ENCODE measurements at places on chromosomes 13 and 19.

DNA sequence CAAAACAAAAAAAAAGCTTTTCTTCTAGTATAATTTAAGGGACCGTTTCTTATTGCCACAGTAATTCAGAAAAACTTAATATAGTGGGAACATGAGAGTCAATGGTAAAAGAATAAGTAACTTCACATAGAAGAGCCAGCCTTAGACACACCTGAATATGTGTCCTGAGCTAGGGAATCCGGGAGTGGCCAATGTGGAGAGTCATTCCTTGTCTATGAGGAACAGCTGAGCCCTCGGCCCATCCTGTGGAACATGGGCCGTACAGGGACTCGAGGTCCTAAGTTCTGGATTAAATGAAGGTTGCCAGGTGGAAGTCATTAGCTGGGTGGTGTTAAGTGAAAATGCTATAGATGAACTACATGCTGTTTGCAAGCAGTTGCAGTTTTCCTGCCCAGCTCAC lies 32.2 kb downstream of the EFNB2 start:
- no peak for DNase-seq

- no peak for DNase-seq
These were observed 114.4 kb downstream of the ZDHHC20 start for GRCh38 chr13:21344662-21345176.

DNA sequence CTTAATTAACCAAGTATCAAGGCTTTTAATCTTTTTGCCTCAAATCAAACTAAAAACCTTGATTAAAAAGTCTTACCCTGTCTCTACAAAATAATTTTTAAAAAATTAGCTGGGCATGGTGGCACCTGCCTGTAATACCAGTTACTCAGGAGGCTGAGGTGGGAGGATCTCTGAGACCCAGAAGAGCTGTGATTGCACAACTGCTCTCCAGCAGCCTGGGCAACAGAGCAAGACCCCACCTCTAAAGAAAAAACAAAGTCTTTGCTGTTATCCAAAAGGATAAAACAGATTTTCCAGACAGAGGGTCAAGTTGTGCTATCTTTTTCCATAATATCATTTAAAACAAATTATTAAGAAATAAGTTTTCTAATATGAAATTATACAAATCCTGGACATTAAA lies 26.8 kb upstream of the CEBPG start:
- DNase-seq: no peak

DNA sequence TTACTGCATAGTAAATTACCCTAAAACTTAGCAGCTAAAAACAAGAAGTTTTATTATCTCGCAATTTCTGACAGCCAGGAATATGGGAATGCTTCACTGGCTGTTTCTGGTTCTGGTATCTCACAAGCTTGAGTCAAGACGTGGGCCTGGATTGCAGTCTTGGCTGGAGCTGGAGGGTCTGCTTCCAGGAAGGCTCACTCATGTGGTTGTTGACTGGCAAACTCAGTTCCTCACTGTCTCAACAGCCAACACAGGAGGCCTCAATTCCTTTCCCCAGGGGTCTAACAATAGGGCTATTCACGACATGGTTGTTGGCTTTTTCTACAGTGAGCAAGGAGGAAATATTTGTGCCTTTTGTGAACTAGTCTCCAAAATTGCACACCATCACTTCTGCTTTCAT lies 146.3 kb downstream of the GPC5 start:
- DNase-seq: no peak

DNA sequence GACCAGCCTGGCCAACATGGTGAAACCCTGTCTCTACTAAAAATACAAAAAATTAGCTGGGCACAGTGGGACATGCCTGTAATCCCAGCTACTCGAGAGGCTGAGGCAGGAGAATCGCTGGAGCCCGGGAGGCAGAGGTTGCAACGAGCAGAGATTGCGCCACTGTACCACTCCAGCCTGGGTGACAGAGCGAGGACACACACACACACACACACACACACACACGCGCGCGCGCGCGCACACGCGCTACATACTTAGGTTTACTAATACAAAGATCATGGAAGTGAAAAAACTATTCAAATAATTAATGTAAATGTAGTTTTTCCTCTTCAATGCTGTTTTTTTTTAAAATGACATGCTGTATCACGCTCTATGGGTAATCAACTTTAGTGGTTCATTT lies 58.5 kb upstream of the ZDHHC20 start:
- DNase-seq: no peak

GRCh38 chr13:85806553-85807175 lies 7.4 kb upstream of the SLITRK6 start:
- DNase-seq: peak; percentile 38

DNA sequence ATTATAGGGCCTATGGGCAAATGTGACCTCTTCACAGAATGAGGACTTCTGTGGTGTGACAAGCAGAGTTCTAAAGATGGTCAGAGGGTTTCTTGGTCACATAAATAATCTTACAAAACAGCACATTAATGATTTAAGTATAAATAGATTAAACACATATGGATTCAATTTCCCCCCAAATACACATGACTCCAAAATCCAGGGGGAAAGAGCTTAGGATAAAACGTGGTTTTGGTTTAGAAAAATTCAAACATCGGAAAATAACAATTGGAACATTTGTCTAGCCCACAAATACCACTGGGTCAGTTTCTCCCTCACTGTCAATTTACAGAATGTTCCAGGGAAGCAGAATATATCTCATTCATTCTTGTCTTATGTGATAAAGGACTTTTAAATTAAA lies 283.1 kb downstream of the COG6 start:
- no peak for DNase-seq

GRCh38 chr19:29277102-29277501 lies 64.2 kb upstream of the UQCRFS1 start:
- DNase-seq: no peak

DNA sequence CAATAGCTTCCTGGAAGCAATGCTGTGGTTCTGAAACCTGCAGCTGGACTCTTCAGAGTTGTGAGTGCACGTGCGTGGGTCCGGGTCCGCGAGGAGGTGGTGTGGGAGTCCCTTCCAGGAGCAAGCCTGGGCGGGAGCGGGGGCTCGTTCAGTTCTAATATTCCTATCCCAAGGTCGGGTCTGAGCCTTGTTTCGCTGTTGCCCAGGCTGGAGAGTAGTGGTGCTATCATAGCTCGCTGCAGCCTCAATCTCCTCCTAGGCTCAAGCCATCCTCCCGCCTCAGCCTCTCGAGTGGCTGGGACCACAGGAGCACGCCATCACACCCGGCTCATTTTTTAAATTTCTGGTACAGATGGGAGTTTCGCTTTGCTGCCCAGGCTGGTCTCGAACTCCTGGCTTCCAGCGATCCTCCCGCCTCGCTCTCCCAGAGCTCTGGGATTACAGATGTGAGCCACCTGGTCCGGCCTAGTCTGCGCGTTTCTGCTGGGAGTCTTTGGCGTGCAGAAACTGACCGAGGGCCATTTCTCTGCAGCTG lies 625 bp downstream of the ZFP82 start:
- no peak for DNase-seq

DNA sequence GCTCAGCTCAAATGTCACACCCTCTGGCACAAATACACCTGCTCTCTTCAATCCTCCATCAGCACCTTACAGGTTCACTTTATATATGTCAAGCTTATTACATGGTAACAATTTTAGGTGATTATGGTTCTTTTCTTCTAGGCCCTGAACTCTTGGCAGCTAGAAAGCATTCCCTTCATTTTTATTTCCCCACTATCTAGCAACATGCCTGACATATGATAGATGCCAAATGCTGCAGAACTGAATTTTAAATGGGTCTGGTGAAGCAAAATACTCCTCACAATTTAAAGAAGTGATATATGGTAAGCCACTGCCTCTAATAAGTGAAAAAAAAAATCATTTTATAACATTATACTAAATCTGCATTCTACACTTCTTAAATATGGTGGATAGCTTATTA lies 95.2 kb downstream of the USP12 start:
- peak; percentile 5 for DNase-seq

GRCh38 chr13:76656500-76656899 lies 229.7 kb downstream of the KCTD12 start:
- no peak for DNase-seq

DNA sequence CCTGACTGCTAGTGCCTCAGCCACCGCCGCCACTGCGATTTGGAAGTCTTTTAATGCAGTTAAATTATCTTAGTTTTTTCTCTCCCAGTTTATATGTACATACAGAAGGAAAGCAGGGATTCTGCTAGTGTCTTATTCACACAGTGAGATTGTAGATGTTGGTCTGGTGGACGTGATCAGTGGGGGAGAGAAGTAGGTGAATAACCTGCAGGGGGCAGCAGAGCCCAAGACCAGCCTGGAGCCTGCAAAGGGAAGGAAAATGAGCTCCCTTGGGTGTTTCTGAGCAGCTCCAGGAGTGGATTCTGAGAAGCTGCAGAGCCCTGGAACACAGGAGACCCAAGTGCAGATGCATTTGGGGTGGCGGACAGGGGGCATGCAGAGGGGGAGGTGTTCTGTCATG lies 26.3 kb downstream of the ZNF844 start:
- DNase-seq: peak; percentile 2

DNA sequence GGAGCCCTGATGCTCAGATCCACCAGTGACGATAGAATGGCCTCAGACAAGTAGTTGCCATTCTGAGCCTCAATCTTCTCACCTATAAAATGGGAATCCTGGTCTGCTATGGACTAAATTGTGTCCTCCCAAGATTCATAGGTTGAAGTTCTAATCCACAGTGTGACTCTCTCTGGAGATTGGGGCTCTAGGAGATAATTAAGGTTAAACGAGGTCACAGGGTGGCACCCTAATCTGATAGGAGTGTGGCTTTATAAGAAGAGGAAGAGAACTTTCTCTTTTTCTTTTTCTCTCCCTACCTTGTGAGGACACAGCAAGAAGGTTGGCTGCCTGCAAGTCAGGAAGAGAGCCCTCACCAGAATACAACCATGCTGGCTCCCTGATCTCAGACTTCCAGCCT lies 214.1 kb downstream of the KATNAL1 start:
- no peak for DNase-seq

GRCh38 chr19:13794398-13794756 lies 866 bp upstream of the ZSWIM4 start:
- peak; percentile 40 for DNase-seq

DNA sequence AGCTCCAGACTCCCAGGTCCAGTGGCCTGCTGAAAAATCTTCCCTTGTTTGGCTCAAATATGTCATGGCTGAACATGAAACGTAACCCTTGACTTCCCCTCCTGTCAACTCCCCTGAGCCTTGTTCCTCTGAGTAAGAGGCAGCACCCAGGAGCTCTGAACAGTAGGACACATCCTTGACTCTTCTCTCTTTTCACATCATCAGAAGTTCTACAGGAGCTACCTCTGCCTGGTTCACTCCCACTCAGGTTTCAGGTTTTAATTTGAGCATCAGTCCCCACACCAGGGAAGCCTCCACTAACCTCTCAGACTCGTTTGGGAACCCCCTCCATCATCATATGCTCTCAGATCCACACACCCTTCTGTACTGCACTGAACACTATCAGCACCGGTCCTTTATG lies 30.3 kb downstream of the ZNF823 start:
- no peak for DNase-seq

DNA sequence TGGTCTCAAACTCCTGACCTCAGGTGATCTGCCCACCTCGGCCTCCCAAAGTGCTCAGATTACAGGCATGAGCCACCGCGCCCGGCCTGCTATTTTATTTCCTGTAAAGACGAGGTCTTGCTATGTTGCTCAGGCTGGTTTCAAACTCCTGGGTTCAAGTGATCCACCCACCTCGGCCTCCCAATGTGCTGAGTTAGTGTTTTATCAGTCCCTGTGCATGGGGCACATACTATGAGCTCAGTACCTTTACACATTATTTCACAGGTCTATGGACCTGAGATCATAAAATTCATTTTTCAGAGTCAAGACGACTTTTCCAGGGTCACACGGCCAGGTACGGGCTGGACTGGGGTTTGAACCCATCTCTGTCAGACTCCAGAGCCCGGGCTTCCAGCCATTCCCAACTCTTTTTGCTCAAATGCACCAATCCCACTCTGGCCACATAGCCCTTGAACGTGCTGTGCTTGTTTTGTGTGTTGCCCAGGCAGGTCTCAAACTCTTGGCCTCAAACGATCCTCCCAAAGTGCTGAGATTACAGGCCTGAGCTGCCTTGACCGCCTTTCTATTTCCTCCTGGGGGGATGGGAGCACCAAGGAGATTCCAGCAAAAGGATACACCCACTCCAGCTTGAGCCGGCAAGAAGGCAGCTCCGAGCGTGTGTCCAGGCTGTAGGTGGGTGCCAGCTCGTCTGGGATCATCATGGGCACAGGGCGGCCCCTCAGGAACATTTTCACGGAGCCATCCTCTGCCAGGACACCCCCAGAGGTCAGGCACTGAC lies 1.1 kb downstream of the EML2 start:
- no peak for DNase-seq

DNA sequence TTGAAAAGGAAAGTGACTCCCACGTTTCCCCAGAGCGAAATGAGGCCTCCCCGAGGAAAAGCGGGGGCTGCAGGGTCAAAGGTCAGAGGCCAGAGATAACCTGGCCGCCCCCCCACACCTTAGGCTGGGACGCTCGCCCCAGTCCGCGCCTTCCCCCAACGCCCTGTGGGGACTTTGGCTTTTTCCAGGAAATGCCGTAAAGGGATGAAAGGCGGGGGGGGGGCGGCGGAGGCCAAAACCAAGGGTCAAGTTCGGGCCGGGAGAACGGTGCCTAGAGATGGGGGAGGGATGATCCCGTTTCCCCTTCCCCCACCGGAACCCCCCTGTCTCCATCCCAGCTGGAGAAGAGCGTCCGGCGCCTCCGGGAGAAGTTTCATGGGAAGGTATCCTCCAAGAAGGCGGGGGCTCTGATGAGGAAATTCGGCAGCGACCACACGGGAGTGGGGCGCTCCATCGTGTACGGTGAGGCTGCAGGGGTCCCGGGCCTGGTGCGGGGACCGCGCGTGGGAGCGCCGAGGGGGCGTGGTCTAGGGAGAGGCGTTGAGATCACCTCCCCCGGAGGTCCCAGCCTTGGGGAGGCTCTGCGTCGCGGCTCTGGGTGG lies 575 bp downstream of the SHFL start:
- no peak for DNase-seq

GRCh38 chr19:48441360-48442050 lies 4.3 kb upstream of the GRWD1 start:
- no peak for DNase-seq

DNA sequence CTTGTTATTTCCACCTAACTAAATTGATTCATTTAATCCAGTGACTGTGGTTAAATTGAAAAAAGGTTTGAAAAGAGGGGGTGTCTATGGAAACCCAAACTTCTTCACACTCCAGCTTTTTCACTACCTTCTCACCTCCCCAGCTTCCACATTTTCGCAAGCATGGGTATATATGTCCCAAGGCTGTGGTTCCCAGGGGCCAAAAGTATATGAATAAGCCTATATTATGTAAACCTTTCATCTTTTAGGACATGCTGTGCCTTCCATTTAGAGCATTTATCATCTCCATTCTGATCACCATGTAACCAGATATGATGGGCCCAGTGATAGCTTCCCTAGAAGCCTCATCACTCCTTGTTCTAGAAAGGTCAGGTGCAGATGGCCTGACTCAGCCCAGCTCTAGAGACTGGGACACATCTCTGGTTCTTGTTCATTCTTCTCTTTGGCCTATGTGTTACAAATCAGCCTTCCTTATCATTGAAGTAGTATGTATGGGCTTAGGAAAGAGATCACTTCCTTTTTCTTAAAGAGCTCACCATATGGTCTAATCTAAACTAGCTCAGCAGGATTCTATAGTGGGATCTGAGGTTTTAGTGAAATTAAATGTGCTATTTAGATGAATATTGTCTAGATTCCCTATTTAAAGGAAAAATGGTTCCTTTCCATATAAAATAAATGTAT lies 19.5 kb upstream of the ARL11 start:
- no peak for DNase-seq

- no peak for DNase-seq
These were observed 682.7 kb upstream of the ARGLU1 start for GRCh38 chr13:107250628-107251027.

GRCh38 chr13:30872276-30872594 lies 33.8 kb upstream of the MEDAG start:
- no peak for DNase-seq

- peak; percentile 87 for DNase-seq
These were observed at the start of gene ZNF20 for GRCh38 chr19:12139885-12140544. Gene ZNF20 (minus strand): TSS chr19:12140350. CDS start chr19:12140182, 168 bp downstream.

All from NCI-H2171 treated with DMSO at 0.1 percent for 48 hours (cell line).